Astrocyte (in vitro differentiated cells and primary cell): ENCODE measurements at places on chromosomes 5 and 9.

- no peak for DNase-seq
These were observed 39.8 kb downstream of the EMB start for GRCh38 chr5:50401336-50401735.

GRCh38 chr5:160835376-160835775, 16.6 kb downstream of the ATP10B start:
- no peak for DNase-seq

GRCh38 chr5:18091142-18091541, 456.9 kb downstream of the TAF11L14 start:
- no peak for DNase-seq

GRCh38 chr5:116685069-116685468, 110.4 kb upstream of the SEMA6A start:
- no peak for DNase-seq

DNA sequence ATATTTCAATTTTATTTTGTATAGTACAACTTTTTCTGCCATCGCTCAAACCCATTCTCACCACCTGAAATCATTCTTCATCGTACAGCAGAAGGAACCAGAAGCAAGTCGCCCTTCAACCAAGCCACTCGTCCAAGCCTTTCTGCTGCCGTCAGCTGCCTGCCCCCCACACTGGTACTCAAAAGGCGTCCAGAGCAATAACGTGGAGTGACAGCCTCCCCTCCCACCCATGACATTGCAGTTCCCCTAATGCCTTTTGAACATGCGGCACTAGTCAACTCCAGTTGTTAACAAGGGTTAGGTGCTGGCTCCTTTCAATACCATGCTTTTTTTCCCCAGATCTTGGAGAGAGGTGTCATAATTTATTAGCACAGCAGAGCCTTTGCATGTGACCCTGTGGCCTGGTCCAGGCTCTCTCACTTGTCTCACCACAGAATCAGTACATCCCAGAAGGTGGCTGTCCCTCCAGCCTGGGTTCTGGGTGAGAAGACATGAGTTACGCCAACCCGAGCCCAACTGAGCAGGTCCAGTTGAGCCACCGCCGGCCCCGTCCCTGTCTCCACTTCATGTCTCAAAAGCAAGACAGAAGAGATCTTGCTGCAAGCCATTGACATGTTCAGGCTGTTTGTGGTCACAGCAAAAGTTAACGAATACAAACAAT, 20.4 kb upstream of the MED10 start:
- no peak for DNase-seq

GRCh38 chr5:39177631-39177964, 41.8 kb downstream of the FYB1 start:
- no peak for DNase-seq

- no peak for DNase-seq
These were observed 257.8 kb upstream of the TUSC1 start for GRCh38 chr9:25936031-25936430.

GRCh38 chr5:9761706-9762105, 131.6 kb upstream of the TAS2R1 start:
- peak; percentile 10 for DNase-seq

DNA sequence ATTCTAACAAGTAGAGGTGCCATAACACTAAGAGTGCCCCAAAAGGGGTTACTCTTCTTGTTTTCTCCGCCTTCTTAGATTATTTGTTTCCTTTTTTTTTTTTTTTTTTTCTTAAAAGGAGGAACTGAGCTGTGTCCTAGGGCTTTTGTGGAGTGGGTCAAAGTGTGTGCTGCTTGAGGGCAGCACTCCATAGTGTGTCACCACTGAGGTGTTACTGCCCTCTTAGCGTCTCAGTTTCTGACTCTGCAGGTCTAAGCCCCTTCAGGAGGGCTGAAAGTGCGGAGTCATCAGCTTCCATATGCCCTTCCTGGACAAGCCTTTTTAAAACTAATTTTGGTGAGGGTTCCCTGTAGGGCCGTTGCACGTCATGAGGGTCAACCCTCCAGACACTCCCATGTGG, 12.6 kb upstream of the NANS start:
- no peak for DNase-seq

- no peak for DNase-seq
These were observed 243.2 kb downstream of the CEMIP2 start for GRCh38 chr9:71524996-71525580.

GRCh38 chr9:126398403-126399058, 71.9 kb downstream of the MVB12B start:
- no peak for DNase-seq

GRCh38 chr9:124133727-124134126, 122.2 kb downstream of the LHX2 start:
- no peak for DNase-seq

DNA sequence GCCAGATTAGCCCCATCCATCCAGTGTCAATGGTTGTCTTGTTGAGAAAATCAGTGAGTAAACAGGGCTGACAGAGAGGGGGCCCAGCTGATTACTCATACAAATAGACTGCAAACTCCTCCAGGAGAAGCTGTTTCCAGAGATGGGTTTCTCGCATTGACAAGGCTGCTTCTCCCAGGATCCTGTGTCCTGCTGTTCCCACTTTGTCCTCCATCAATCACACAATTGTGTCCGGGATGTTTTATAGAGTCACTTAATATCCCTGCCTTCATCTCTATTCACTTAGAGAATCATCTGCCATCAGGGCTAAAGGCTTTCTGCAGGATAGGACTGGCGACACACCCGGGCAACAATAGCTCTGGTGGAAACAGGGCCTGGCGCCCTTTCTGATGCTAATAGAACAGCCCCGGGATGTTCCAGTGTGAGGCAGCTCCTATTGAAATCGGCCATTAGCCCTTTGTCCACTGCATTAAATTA, 71.7 kb upstream of the TBCA start:
- DNase-seq = no peak

- no peak for DNase-seq
These were observed 11.9 kb upstream of the LRRC14B start for GRCh38 chr5:179401-179800.

- DNase-seq = no peak
These were observed 19.4 kb downstream of the MVB12B start for GRCh38 chr9:126346031-126346430.

- DNase-seq = peak; percentile 62
These were observed 31.4 kb upstream of the LPCAT1 start for GRCh38 chr5:1555011-1555807.

- peak; percentile 32 for DNase-seq
These were observed 284.8 kb downstream of the CTNND2 start for GRCh38 chr5:11619339-11620024.

DNA sequence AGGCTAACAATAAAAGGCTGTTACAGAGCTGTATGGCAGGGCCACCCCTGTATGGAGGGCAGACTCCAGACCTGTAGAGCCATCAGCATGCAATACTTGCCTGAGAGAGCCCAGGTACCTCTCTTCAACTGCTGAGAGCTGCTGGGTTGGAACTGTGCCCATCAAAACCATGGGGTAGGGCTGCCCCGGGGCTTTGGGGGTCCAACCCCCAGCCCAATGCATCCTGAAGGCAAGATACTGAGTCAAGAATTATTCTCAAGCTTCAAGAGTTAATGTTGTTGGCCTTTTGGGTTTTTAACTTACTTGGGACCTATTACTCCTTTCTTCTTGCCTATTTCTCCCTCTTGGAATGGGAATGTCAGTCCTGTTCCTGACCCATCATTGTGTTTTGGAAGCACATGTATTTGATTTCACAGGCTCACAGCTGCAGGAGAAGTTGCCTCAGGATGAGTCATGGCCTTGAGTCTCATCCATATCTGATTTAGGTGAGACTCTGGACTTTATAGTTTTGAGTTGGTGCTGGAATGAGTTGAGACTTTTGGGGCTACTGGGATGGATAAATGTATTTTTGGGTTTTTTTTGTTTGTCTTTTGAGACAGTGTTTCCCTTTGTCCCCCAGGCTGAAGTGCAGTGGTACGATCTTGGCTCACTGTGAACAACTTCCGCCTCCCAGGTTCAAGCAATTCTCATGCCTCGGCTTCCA, 21.0 kb upstream of the CDK7 start:
- peak; percentile 39 for DNase-seq

- DNase-seq = no peak
These were observed 512.6 kb downstream of the RAB3C start for GRCh38 chr5:59095480-59095879.

GRCh38 chr5:134845335-134845851, 375 bp upstream of the C5orf24 start:
- peak; percentile 12 for DNase-seq

DNA sequence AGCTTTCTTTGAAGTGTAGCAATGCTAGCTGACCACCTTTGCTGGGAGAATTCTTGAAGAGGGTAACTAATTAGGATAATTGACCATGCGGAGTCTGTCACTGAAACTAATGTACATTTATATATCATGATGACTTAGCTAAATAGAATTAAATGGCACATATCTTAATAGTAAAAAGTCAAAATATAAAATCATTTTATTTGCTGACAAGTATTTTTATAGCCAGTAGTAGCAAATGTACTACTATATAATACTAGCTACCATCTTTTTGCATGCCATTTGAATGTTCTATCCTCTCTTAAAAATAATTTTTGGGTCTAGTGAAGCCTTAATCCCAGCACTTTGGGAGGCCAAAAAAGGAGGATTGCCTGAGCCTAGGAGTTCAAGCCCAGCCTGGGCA, 605.8 kb upstream of the COX7C start:
- DNase-seq = no peak

DNA sequence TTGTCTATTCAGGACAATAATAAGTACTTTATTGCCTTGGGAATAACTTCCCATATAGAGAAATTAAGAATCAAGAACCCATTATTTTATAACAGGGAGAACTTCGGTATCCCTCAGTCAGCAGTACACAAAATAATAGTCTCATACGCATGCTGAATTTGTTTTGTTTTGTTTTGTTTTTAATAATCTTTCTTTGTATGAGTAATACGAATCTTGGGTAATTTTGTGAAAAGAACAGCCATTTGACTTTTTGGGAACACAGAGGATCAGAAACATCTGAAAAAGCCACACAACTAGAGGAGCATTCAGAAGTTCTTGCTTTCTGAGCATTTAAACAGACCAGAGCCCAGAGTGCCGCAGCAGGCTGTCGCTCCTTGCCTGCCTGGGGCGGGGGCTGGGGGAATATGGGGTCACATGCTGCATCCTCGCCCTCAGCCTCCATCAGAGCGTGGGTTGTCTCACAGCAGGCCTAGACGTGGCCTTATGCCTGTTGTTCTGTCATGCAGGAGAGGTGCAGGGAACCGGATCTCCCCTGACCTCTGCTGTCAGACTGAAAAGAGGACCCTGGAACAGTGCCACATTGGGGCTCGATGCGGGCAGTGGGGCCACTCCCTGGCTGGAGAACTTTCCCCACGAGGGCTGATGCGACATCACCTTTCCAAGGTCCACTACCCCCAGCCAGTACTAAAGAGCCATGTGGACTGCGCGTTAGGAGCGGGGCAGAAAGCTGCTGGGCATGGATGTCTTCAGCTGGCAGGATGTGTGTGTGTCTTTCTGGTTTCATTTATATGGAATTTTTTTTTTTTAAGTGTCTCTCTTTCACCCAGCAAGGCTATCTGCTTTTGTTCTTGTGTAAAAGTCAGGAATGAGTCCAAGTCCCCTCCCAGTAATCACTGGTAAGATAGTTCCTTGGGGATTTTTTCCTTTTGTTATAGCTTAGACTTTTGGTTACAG, 133.4 kb upstream of the OTULINL start:
- DNase-seq = peak; percentile 59

DNA sequence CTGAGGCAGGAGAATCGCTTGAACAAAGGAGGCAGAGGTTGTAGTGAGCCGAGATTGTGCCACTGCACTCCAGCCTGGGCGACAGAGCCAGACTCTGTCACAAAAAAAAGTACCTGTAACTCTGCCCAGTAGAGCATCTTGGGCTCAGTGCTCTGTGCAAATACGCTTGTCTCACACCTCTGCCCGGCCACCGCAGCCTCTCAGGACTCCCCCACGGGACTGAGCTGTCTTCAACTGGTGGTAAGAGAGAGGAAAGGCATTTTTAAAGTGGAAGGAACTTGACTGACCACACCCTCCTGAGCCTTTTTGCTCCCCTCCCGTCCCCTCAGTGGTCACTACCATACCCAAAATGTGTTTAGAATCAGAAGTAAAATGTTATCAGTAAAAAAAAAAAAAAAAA, 174.3 kb upstream of the PIK3R1 start:
- no peak for DNase-seq

GRCh38 chr5:80703291-80703690, 48.5 kb upstream of the DHFR start:
- no peak for DNase-seq

- no peak for DNase-seq
These were observed 49.2 kb downstream of the MRPL36 start for GRCh38 chr5:1750469-1750868.
